Femur (tissue), 1 donor: ENCODE measurements at places on chromosomes 7 and 10.

DNA sequence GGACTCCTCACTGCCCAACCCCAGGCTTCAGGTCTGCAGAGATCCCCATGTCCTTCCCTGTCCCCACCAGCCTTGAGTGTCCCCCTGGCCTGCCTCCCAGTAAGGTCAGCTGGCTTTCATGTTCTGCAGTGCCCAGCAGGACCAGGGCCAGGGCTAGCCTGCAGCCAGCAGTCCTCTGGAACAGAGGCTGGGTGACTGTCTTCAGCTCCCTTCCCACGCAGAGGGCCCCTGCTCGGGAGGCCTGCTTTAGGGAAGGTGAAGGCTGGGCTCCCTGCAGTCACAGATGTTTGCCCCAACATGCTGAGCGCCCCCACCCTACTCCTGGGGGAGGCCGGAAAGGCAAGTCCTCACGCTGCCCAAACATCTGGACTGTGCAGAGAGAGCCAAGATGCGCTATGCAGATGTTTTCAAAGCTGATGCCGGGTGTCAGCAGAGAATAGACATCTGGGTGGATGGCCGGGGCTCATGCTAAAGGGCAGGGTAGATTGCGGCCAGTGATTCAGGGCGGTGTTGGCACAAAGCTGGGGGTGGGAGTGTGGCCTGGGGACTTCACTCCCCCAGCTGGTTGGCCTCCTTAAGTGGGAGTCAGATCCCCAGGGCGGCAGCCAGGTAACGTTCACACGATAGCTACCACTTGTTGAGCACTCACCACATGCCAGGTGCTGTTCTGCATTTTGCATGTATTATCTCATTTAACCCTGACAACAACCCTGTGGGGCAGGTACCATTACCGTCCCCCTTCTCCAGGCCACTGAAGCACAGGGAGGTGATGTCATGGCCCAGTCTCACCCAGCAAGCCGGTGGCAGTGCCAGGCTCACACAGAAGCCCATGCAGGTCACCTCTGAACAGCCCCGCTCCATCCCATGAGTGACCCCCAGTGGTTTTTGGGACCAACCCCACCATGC is 71.2 kb upstream of the COL13A1 start:
- DNase-seq, result peak; percentile 60

DNA sequence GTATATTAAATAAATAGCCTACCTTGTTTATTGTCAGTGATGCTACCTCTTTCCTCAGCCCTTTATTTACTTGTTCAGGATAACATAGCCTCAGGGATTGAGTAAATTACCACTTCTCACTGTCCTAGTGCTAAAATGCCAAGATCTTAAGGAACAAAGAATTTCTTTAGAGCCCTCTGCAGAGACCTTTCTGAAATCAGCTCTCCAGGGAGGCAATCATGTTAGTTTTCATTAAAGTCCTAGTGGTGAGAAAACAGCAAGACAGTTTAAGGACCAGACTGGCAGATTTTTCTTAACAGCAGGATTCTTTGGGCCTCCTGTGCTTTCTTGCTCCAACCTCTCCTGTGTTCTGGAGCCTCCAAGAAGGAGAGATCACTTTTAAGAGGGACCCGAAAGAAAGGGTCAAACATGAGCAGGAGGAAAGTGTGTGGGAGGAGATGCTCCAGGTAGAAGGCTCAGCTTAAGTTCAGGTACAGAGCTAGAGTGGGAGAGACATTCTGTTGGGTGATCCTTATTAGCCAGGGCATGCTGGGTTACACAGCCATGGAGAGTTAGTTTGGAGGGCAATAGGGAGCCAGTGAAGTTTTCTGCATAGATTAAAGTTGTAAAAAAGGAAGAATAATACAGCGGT is 1.2 kb upstream of the PLCE1 start:
- no peak for DNase-seq

GRCh38 chr7:16028103-16028502 is 341.6 kb upstream of the MEOX2 start:
- no peak for DNase-seq

DNA sequence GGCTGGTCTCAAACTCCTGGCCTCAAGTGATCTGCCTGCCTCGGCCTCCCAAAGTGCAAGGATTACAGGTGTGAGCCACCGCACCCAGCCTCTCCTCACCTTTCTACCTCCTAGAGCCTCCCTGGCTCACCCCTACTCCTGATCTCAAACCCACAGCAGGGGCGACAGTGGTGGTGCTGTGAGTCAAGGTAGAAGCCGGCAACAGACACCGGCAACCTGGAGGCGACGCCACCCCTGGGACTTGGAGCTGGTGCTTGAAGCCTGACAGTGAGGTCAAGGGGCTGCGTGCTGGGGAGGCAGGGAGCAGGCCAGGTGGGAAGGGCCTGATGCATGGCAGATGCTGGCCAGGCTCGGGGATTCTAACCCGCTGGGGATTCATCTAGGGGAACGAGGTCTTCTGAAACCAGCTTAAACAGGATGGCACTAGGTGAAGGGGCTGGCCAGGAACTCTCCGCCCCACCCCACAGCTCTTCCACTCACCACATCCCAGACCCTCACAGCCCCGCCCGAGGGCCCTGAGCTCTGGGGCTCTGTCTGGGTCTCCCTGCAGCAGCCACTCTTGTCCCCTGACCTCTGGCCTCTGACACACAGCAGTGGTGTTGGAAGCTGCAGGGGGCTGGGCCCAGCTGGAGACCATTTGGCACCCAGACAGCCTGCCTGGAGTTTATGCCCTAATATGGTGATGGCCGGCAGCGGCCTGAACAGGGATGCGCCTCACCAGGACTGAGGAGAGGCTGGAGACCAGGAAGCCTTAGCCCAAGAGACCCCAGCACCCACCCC is 16.4 kb downstream of the KCNH2 start:
- no peak for DNase-seq

GRCh38 chr10:27192284-27192683 is 37.1 kb downstream of the MASTL start:
- DNase-seq, result peak; percentile 30

GRCh38 chr10:12490963-12491362 is 141.6 kb downstream of the CAMK1D start:
- DNase-seq, result no peak

DNA sequence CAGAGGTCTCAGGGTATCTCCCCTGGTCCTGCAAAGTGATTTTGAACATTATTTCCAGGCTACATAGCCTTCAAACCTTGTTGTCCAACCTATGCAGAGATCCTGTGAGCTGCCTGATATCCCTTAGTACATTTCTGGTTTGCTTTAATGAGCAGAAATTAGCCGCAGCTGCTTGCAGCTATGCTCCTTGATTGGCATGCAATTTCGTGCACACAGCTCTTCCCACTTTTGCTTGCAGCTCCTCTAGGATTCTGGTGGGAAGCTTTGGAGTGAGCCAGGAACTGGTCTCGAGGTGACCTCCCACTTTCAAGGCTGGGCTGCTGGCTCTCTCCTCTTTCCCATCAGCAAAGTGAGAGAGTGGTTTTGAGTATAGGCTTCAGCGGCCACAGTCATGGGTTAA is 45.8 kb downstream of the OAT start:
- DNase-seq, result no peak

- no peak for DNase-seq
Measured at GRCh38 chr10:124688386-124688785, 55.8 kb downstream of the FAM53B start.

- DNase-seq, result no peak
Measured at GRCh38 chr10:120085096-120085796, 192.7 kb downstream of the SEC23IP start.

GRCh38 chr7:154917808-154918160 is 85.1 kb downstream of the PAXIP1 start:
- peak; percentile 5 for DNase-seq

GRCh38 chr7:77687747-77688144 is 8.5 kb upstream of the RSBN1L start:
- no peak for DNase-seq

- DNase-seq, result no peak
Measured at GRCh38 chr10:11913079-11913641, 90.0 kb downstream of the PROSER2 start.

- DNase-seq, result no peak
Measured at GRCh38 chr10:58648131-58648530, 135.5 kb downstream of the BICC1 start.

DNA sequence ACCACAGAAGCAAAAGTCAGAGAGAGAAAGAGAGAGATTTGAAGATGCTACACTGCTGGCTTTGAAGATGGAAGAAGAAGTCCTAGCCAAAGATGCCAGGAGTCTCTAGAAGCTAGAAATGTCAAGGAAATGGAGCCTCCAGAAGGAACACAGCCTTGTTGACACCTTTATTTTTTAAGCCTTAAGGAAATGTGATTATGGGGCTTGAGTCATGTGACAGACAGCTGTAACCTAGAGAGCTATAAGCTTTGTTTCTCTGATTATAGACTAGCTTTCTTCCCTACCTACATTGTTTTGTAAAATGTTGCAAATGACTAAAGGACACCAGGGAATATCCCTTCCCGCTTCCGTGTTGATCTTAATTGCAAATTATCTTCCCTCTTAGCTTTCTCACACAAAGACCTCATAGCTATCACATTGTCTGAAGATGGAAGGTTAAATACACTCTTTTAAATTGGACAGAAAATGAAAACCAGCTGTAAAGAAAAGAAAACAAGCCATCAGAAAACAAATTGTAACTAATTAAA is 199.9 kb downstream of the ARHGAP12 start:
- DNase-seq, result no peak

GRCh38 chr10:14617852-14618251 is 156.8 kb downstream of the FAM107B start:
- no peak for DNase-seq
